ENCODE measurements at places on chromosomes 4 and X. TPM values are rescaled to one million over a fixed set of nuclear protein-coding genes. Genes with fewer than 3 reads are reported as not detected.

ARSD gene
- total RNA-seq = 13.5 TPM

GRCh38 chr4:73617256-73617655, 3.0 kb downstream of the RASSF6 start:
- no peak for DNase-seq

CTAG1A gene
- not detected for total RNA-seq

- DNase-seq = peak; percentile 38
Measured at GRCh38 chrX:140971099-140971795, 31.1 kb upstream of the SPANXB1 start.

ATP8A1 gene
- 14.8 TPM for total RNA-seq

DNA sequence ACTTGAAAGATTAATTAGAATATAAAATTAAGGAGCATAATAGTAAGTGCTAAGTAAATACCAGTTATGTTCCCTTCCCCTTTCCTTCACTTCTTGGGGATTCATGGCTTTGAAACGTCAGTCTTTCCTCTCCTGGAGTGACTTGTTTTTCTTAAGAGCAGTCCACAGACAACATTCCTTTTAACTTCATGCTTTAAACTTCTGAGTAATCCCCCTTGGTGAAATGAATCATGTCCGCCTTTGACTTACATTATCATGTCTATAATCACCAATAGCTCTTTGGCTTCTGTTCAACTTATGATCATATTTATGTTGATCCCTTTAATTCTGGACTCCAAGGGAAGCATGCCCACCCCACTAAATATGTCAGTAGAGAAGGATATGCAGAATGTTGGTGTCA, 1012.1 kb upstream of the SLIT2 start:
- no peak for DNase-seq

DNA sequence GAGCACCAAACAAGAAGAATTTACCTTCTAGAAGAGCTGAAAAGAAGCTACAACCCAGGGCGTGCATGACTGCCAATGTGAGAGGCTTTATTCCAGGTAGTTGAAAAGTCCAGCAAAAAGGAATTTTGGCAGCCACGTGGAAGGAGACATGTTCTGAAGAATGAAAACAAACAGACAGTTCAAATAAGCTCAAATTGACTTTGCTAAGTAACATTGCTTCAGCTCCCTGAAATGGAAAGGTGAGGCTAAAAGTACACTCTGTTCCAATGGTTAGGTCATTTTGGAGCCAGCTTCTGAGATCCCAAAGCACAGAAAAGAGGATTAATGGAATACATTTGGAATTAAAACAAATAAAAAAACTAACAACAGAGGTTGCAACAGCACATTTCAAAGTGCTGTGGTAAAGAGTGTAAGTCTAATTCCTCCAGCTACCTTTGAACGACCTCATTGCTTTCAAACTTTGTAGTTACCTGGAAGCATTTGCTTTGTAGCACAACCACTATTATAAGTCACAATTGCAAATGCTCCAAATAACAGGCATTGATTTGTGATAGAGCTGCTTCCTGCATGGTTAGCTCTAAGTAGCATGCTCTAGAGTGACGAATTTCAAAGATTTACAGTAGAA, 405.3 kb upstream of the EDA2R start:
- peak; percentile 17 for DNase-seq

DNA sequence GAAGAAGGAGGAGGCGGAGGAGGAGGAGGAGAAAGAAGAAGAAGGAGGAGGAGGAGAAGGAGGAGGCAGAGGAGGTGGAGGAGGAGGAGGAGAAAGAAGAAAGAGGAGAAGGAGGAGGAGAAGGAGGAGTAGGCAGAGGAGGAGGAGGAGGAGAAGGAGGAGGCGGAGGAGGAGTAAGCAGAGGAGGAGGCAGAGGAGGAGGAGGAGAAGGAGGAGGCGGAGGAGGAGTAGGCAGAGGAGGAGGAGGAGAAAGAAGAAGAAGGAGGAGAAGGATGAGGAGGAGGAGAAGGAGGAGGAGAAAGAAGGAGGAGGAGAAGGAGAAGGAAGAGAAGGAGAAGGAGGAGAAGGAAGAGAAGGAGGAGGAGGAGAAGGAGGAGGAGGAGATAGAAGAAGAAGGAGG, 19.9 kb downstream of the MRFAP1 start:
- DNase-seq = no peak

KDM5C gene
- 143 TPM for total RNA-seq

RBM47 gene
- 31.6 TPM for total RNA-seq

NIPAL1 gene
- 6.9 TPM for total RNA-seq

DNA sequence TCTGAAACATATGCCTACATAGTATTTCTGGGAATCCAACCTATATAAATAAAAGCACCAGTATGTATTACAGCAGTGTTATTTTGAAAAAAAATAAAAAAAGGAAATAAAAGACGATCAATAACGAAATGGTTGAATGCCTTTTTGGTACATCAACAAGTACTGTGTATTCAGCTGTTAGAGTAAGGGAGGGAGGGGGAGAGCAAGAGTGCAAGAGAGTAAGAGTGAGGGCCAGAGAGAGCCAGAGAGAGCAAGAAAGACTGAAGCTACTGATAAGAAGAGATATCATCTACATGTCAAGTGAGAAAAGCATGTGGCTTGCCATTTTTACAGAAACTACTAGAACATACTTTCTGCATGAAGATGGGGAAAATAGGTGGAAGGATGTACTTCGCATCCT, 1.8 kb downstream of the SPIN4 start:
- DNase-seq = peak; percentile 43

JADE3 gene
- total RNA-seq = 6.3 TPM

DNA sequence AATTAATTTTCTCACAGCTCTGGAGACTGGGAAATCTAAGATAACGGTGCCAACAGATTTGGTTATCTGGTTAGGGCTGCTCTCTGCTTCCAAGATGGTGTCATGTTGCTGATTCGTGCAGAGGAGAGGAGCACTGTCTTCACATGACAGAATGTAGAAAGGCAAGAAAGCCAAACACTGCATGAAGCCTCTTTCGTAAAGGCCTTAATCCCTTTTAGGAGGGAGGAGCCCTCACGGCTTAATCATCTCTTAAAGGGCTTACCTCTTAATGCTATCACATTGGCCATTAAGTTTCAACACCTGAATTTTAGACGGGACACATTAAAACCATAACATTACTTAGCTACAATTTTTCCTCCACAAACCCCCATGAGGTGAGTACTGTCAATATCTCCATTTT, 174.1 kb downstream of the COX18 start:
- no peak for DNase-seq

RAB33A gene
- 0.41 TPM for total RNA-seq

GRCh38 chrX:10023821-10024220, 56.7 kb downstream of the CLDN34 start:
- DNase-seq = no peak

EDA2R gene
- 2.7 TPM for total RNA-seq

DNA sequence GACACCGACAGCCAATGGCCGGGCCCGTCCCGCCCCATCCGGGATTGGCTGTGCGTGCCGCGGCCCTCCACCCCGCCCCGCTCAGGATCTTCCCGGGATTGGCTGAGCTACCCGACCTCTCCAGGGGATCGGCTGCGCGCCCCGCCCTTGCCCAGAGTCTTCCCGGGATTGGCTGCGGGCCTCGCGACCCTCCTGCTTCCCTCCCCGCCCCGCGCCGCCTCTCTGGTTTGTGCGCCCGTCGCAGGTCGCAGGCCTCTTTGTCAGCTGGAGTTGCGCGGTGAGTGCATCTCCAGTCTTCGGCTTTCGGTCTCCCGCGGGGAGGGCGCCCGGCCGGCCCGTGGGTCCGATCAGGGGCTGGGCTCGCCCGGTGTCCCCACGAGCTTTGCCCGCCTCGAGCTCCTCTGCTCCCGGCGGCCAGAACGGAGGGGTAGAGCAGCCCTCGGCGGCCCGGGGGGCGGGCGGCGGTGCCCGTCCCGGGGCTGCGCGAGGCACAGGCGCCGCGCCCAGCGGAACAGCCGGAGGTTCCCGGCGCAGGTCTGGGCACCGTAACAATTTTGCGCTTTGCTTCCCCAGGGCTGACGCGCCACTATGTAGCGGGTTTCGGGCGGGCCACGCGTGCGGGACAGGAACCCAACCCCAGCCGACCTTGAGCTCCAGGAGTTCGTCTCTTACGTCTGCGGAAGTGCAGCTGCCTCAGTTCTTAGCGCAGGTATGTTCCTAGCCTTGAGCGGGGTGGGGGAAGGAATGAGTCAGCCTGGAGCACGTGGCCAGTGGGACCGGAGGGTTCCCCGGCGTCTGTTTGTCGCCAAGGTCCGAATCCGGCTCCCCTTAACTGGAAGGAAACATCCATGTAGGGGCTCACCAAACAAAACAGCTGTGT, 38.7 kb downstream of the ERVMER34-1 start:
- DNase-seq = peak; percentile 99

DNA sequence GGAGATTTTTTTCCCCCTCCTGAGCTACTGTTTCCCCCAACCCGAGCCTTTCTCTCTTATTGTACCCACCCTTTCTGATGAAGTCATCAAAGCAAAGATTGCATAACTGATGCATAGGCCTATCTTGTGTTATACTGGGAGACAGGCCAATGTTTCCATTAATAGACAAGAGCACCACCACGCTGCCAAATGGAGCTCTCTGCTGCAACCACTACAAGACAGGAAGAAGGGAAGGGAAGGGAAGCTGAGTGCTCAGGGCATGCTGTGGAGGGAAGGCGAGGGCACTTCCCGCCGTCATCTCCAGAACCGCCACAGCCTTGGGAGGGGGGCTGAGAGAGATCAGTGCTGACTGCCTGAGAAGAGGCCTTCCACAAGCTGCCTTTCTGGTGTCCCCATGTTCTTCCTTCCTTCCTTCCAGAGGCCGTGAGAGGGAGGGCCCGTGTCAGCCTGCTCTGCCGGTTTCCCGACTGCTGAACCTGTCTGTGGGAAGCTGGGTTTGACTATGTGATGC, 75.0 kb downstream of the MGST2 start:
- DNase-seq = peak; percentile 95

LDB2 gene
- total RNA-seq = 49.2 TPM

DNA sequence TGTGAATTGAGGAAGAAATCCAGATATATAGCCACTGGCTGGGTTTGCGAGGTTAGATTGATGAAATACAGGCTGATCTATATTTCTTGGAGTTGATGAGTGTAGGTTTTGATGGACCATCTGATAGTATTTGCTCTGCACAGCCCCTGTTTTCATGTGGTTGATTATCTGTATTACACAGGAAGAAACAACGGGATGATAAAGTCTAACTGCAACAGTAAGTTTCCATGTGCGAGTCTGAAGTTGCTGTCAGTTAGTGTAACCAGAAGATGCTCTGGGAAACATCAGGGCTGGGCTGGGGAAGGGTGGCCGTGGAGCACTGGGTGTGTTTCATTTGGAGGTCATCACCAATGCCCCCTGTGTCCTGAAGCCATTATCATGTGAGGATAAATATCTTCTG, 148.4 kb upstream of the SFRP2 start:
- no peak for DNase-seq

DNA sequence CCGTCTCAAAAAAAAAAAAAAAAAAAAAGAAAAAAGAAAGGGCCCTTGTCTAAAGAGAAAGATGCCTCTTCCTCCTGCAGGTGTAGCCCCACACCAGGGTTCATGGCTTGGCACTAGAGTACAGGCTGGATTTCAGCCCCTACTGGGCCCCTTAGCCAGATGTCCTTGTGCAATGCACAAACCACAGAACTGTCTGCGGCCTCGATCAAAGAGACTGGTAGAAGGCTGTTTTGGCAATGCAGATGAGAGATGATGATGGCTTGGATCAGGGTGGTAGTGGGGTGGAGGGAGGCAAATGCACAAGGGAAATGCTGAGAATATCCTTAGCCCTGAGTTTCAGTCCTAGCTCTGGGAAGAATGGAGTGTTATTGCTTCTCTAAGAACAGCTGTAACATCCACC, 26.5 kb upstream of the TSR2 start:
- DNase-seq = no peak

DNA sequence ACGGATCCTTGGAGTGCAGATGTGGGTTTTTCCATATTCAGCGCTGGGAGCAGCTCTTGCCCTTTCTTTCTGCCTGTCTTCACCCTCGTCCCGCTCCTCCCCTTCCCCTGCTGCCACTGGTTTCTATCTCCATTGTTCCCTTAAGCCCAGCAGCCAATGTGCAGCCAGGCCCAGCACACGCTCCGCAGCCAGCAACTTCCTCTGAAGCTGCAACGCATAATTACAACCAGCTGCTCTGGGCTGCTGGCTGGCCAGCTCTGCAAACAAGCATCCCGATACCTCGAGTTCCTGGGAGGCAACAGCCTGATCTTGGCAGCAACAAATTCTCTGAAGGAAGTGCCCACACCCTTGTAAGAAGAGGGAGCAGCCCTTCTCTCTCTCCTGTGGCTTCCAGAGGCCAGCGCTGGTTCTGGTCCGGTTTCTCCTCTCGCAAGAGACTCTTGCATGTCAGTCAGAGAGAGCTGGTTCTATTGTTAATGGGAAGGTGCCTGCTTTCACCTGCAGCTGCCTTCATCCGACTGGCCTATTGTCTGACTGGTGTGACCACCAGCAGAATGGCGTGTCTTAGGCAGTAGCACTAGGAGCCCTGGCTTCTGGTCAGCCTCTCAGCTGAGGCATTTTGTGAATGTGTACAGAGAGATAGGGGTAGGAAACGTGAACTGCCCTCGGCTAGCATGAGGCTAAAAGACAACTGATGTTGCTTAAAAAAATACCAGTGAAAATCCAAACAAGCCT, 83.8 kb upstream of the MAML3 start:
- DNase-seq = peak; percentile 96

MAGEA4 gene
- not detected for total RNA-seq

- DNase-seq = no peak
Measured at GRCh38 chrX:79287724-79288123, 79.4 kb downstream of the ITM2A start.

DNA sequence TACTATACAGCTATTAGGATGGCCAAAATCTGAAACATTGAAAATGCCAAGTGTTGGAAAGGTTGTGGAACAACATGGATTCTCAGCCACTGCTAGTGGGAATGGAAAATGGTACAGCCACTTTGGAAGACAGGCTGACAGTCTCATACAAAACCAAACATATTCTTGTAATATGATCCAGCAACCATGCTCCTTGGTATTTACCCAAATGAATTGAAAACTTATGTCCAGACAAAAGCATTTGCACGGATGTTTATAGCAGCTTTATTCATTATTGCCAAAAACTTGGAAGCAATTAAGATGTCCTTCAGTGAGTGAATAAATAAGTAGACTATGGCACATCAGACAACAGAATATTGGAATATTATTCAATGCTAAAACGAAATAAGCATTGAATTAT, 105.8 kb upstream of the DCLK2 start:
- peak; percentile 8 for DNase-seq

DNA sequence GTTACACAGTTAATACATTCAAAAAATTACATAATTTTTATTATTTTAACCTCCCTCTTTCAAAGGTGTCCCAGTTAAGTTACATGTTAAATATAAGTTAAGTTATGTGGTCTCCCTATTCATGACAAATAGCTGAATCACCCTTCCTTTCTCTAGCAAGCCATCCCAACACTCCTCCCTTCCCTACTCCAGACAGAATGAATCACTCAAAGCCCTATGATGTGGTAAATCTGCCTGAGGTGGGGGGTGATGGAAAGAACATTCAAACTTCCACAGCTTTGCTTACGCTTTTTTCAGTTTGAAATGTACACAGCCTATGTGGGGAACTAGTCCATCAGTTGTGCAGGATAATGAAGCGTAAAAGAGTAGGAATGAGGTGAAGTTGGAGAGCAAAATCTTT, 90.2 kb downstream of the CXCL13 start:
- no peak for DNase-seq

PCDH19 gene
- total RNA-seq = 2.9 TPM

ARR3 gene
- total RNA-seq = not detected
